Thoracic aorta (tissue), 2 donors: ENCODE measurements at places on chromosomes 7 and 10.

DNA sequence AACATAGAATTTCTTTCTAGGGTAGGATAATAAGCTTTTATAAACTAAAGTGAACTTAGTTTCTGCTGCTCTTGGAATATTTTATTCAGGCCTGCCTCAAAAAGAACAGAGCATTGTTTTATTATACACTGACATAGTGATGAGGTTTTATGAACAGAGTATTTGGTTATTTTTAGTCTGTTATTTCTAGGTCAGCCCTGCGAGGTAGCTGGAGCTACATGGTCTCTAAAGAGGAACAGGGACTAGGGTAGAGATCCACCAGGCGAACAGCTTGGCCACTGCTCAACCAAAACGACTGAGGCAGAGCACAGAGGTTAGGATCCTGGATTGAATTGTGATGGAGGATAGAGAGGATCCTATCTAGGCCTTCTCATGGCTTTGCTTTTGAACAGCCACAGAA lies 53.0 kb downstream of the MKX start:
- no peak overlapping the region for H3K4me3 ChIP-seq
- no peaks in the 10 kb centered on the region for H3K36me3 ChIP-seq
- no peaks in the 10 kb centered on the region for H3K27me3 ChIP-seq
- DNase-seq, result no peak
- H3K4me1 ChIP-seq, result peaks cover 19% of the 10 kb centered on the region

- no peaks in the 10 kb centered on the region for H3K27me3 ChIP-seq
- H3K4me3 ChIP-seq, result no peak overlapping the region
- H3K27ac ChIP-seq, result no peak overlapping the region
- no peaks in the 10 kb centered on the region for H3K36me3 ChIP-seq
- DNase-seq, result no peak
- H3K4me1 ChIP-seq, result no peaks in the 10 kb centered on the region
Observed at GRCh38 chr7:28999427-28999826, 41.3 kb upstream of the TRIL start.

DNA sequence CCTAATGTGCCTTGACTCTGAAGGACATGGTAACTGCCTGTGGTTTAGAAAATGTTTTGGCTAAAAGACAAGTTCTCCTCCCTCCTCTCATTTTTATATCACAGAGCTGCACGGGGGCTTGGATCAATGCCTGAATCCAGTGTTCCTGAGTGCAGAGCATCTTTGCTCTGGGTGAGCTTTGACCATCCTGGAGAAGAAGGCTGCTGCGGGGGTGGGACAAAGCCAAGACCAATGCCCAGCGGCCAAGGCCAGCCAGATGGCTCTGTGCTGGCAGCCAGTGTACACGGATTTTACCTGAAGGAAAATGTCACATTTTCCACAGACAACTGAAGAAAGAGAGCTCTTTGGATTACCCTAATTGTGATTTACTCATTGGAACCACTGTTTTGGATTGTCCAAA lies 102.0 kb upstream of the TARP start:
- H3K4me3 ChIP-seq, result no peak overlapping the region
- no peaks in the 10 kb centered on the region for H3K4me1 ChIP-seq
- H3K27ac ChIP-seq, result no peak overlapping the region
- no peaks in the 10 kb centered on the region for H3K27me3 ChIP-seq
- no peaks in the 10 kb centered on the region for H3K36me3 ChIP-seq

GRCh38 chr7:11540271-11540761 lies 291.7 kb downstream of the THSD7A start:
- no peak overlapping the region for H3K4me3 ChIP-seq
- H3K4me1 ChIP-seq, result no peaks in the 10 kb centered on the region
- no peaks in the 10 kb centered on the region for H3K27me3 ChIP-seq
- no peak overlapping the region for H3K27ac ChIP-seq
- H3K36me3 ChIP-seq, result no peaks in the 10 kb centered on the region

- H3K4me1 ChIP-seq, result no peaks in the 10 kb centered on the region
- no peak for DNase-seq
- H3K27ac ChIP-seq, result no peak overlapping the region
- no peak overlapping the region for H3K4me3 ChIP-seq
Observed at GRCh38 chr10:69056129-69056528, 31.8 kb upstream of the SRGN start.

DNA sequence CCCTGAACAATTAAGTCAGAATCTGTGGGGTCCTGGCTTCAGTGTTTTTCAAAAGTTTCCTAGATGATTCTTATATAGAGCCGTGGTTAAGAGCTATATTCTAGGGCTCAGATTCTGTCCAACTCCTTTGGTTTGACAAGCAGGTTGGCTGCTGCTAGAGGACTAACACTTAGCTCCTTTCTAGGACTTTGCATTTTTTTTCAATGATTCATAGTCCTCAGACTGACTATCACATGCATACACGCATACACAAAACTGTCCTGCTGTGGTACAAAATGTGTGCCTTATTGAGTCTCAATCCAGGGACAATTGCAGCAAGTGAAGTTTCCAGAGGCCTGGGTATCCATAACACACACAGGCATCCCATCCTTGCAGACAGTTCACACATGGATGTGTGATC lies 392.0 kb downstream of the NRG3 start:
- no peaks in the 10 kb centered on the region for H3K36me3 ChIP-seq
- H3K4me1 ChIP-seq, result no peaks in the 10 kb centered on the region
- no peaks in the 10 kb centered on the region for H3K27me3 ChIP-seq
- H3K27ac ChIP-seq, result no peak overlapping the region
- no peak for DNase-seq

DNA sequence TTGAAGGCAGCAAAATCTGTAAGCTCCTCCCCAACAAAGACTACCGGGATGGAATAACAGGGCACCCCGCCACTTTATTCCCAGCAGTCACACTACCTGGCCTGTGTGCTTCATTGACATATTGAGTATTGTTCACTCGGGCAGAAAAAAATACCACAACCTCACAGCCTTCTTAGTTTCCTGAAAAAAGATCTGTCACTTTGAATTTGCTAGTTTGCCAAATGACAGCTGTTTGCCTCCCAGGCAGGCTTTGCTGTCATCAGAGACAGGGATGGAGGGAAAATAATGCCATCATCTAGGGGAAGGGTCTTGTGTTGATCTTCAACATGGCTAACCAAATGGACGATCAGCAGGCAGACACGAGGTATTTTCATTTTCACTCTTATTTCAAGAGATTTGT lies 26.9 kb downstream of the BMPER start:
- no peaks in the 10 kb centered on the region for H3K27me3 ChIP-seq
- peak overlapping the region; percentile 71 for H3K4me3 ChIP-seq
- peaks cover 12% of the 10 kb centered on the region for H3K4me1 ChIP-seq
- no peaks in the 10 kb centered on the region for H3K36me3 ChIP-seq
- no peak overlapping the region for H3K27ac ChIP-seq

DNA sequence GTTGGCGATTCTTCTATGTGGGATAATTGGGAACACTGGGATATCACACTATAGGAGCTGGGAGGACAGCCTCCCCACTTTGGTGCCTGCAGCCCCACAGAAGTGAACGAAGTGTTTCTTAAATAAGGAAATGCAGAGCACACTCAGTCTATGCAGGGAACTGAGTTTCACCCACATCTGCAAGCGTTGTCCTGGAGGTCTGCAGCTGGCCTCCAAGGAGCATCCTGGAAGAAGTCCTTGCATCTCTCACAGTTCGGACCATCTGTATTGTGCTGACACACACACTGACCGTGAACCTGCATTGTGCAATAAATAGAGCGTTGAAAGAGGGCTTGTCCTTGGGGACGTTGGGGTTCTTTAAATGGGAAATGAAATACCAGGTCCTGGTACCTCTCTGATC lies 25.8 kb downstream of the LAMB4 start:
- no peak overlapping the region for H3K27ac ChIP-seq
- no peak overlapping the region for H3K4me3 ChIP-seq
- H3K36me3 ChIP-seq, result no peaks in the 10 kb centered on the region
- H3K4me1 ChIP-seq, result no peaks in the 10 kb centered on the region
- DNase-seq, result no peak
- H3K27me3 ChIP-seq, result no peaks in the 10 kb centered on the region

DNA sequence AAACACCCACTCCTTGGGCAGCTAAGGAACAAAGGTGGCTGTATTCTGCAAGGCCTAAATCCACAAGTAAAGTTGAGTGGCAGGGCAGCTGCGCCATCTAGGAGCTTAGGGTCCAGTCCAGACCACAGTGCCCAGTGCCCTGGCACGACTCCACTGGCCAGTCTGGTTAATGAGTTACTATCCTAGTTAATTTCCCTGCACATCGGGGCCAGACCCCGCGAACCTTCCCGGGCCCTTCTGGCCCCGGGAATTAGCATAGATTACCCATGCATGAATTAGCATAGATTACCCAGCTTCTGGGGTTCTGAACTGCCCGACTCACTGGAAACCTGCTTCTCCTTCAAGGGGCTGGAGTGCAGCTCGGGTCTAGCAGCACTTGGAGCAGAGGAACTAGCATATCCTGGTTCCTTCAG lies 3.2 kb upstream of the EMX2 start:
- peaks cover 49% of the 10 kb centered on the region for H3K4me1 ChIP-seq
- no peaks in the 10 kb centered on the region for H3K36me3 ChIP-seq
- no peak overlapping the region for H3K4me3 ChIP-seq
- no peak for DNase-seq

DNA sequence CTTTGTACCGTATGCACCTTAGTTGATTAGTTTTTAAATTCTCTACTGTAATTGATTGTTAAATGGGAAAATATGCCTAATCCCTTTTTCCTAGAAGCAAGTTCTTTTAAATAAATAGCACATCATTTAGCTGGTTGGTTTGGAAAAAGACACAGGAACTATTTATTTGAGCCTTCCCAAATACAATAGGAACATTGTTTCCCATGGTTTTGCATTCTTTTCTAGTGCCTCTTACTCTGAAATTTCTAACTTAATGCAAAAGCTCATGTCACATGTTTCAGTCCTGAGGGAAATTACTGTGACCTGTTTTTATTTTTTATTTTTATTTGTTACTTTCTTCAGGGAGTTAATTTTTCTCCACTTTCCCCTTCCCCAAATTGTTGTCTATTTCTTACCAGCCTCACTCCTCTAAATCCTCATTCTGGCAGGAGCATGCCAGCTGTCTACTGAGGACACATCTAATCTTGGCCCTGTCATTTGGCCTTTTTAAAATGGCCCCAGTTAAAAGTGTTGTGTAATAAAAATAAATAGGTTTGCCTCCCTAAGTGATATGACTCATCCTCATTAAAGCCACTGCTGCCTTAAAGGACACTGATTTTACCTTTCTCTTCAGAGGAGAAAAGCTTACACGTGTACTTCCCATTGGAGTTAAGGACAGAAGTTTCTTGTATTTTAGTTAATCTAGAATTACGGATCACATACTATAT lies 94.5 kb downstream of the PPP1R3A start:
- no peak for DNase-seq
- no peaks in the 10 kb centered on the region for H3K27me3 ChIP-seq
- no peak overlapping the region for H3K27ac ChIP-seq
- H3K4me3 ChIP-seq, result no peak overlapping the region

DNA sequence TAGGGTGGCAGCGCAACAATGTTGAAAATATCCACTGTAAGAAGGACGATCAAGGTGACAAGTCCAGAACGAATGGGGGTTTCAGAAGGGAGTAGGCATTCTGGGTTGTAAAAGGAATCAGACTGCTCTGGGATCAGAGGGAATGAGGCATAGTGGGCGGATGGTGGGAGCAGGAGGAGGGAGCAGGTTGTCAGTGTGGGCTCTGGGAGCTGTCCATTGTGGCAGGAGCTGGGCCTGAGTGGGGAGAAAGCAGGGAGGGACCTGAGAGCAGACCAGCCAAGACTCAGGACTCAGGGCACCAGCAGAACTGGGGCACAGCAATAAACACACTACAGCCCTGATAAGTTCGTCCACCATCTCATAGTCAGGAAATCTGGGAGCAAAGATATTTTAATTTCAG lies 292.6 kb upstream of the MKI67 start:
- H3K36me3 ChIP-seq, result no peaks in the 10 kb centered on the region
- DNase-seq, result no peak
- no peak overlapping the region for H3K4me3 ChIP-seq

- H3K4me3 ChIP-seq, result no peak overlapping the region
- DNase-seq, result no peak
- no peaks in the 10 kb centered on the region for H3K36me3 ChIP-seq
- no peak overlapping the region for H3K27ac ChIP-seq
- no peaks in the 10 kb centered on the region for H3K27me3 ChIP-seq
Observed at GRCh38 chr10:78162853-78163252, 129.2 kb downstream of the RPS24 start.

DNA sequence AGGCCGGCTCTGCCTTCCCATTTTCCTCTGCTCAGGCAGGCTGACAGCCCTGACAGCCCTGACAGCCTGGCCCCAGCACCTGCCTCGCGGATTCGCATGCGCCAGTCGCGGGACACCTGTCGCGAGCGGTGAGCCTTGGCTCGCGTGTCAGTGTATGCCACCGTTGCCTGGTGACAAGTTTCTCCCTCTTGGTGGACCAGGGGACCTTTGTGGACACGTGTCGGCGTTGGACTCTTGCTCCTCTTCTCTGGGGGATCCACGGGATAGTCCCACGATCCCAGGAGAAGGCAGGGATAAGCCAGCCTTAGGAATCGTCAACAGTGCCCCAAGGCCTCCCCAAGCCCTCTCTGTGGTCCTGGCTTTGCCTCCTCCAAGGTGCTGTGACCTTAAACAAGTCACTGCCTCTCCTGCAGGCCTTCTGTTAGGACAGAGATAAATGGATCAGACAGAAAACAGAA lies 18.1 kb upstream of the ZNF273 start:
- H3K4me3 ChIP-seq, result no peak overlapping the region
- H3K36me3 ChIP-seq, result no peaks in the 10 kb centered on the region
- no peak overlapping the region for H3K27ac ChIP-seq
- no peaks in the 10 kb centered on the region for H3K27me3 ChIP-seq
- no peak for DNase-seq
- peaks cover 6% of the 10 kb centered on the region for H3K4me1 ChIP-seq

DNA sequence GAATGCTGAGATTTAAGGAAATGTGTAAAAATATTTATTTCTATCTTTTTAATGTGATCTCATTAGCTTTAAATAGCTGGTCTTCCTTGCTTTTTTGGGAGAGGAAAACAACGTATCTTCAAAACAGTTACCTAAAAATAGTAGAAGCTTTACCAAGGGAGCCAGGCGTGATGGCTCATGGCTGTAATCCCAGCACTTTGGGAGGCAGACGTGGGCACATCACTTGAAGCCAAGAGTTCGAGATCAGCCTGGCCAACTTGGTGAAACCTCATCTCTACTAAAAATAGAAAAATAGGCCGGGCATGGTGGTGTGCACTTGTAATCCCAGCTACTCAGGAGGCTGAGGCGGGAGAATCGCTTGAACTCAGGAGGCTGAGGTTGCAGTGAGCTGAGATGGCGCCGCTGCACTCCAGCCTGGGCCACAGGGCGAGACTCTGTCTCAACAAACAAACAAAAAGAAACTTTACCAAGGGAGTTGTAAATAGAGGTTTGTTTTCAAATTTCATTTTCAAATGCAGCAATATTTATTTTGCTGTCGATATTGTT lies 48.4 kb upstream of the ITGB1 start:
- H3K4me3 ChIP-seq, result peak overlapping the region; percentile 63
- H3K4me1 ChIP-seq, result peaks cover 17% of the 10 kb centered on the region
- H3K27ac ChIP-seq, result peak overlapping the region; percentile 94
- H3K27me3 ChIP-seq, result no peaks in the 10 kb centered on the region
- H3K36me3 ChIP-seq, result no peaks in the 10 kb centered on the region
- no peak for DNase-seq
